Inflammatory macrophage (primary cell): ENCODE measurements at places on chromosomes 3 and 15.

- DNase-seq: no peak
Observed at GRCh38 chr3:114444216-114444615, 150.4 kb downstream of the TIGIT start.

DNA sequence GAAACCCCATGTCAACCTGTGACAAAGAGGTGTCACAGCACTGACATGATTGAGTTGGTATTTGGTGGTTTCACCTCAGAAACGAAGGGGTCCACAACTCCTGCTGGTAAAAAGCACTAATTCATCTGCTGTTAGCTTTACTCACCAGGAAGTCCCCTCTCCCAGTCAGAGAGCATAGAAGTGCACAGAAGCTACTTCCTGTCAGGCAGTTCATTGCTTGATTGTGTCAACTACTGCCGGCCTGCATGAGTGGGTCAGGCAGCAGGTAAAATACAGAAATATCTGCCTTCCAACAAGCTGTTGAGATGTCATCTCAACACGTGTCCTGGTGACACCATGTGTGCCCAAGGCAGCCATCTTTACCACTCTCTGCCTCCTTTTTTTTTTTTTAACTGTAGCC lies 596.6 kb upstream of the NR2F2 start:
- no peak for DNase-seq

- no peak for DNase-seq
Observed at GRCh38 chr3:16430717-16431630, 82.5 kb downstream of the RFTN1 start.

- no peak for DNase-seq
Observed at GRCh38 chr3:118990823-118991560, 43.7 kb downstream of the IGSF11 start.
